ENCODE measurements at places on chromosomes 13 and 19. TPM values are rescaled to one million over a fixed set of nuclear protein-coding genes. Genes with fewer than 3 reads are reported as not detected.

The C13orf42 gene
- total RNA-seq: not detected

DNA sequence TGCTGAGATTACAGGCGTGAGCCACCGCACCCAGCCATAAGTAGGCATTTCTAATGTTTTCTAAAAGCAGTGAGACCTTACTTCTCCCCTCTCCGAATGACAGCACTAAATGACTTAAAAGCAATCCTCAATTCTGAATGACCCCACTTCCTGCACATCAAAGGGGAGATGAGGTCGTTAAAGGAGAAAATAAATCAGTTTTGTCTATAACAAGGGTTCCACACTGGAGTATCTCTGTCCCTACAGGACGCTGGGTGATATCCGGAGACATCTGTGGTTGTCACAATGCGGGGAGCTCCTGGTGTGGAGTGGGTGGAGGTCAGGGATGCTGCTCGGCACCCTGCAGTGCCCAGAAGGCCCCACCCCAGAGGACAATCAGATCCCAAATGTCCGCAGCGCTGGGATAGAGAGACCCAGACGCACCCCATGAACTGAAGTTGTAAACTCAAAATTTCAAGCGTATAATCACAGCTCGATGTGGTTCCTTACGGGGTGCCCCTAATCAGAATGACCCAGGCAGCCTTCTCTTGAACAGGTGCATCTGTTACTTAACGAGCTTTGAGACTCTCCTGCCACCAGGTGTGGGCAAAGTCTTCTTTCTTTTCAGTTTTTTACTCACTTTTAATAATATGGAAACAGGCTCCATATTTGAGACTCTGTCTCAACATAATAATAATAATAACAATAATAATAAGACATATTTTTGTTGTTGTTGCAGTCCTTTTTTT, 2.9 kb downstream of the GNG7 start:
- DNase-seq: no peak

The ETFB gene
- total RNA-seq: 169 TPM

The CYP2B6 gene
- 5.8 TPM for total RNA-seq

The SELENOV gene
- not detected for total RNA-seq

DNA sequence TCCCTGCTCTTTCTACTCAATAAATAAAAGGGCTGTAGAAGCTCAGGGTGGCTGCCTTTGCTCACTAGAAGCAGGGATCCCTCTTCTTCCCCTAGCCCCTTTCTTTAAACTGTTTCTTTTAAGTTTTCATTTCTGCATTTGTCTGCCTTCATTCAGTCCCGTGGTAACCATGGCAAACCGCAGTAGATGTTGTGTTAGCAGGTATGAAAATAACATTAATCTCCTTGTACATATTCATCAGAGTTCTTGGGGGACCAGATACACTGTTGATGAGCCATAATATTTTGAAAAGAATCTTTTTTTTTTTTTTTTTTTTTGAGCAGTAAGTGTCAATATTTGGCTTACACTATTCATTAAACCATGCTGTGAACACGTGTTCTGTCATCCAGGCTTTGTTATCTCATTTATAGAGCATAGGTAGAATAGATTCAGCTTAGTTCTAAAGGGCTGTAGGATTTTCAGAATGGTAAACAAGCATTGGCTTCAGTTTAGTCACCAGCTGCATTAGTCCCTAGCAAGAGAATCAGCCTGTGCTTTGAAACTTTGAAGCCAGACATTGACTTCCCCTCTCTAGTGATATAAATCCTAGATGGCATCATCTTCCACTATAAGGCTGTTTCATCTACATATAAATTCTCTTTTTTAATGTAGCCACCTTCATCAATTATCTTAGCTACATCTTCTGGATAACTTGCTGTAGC, 59.4 kb upstream of the SPRY2 start:
- no peak for DNase-seq

- DNase-seq: no peak
These were observed 2.9 kb upstream of the TCF3 start for GRCh38 chr19:1655131-1655981.

DNA sequence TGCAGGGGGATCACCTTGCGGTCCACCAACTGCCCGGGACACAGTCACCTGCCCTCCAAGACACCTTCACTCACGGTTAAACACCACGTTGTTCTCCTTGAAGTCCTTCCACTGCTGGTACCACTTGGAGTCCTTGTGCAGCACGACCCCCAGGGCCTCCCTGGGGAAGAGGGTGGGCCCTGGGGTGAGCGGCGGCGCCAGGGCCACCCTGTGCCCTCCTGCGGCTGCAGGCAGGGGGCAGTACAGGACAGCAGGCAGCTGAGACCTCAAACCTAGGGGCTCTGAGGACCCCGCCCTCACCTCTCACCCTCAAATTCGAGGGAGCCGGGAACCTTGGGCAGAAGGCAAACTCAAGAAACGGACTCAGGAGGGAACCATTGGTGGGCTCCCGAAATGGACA, 7.5 kb upstream of the CTXN1 start:
- DNase-seq: no peak

Data from Peyer's patch (tissue), 4 donors.